ENCODE measurements at places on chromosomes 13 and 19.

- no peak for DNase-seq
These were observed 28.8 kb upstream of the OXGR1 start for GRCh38 chr13:97023117-97023516.

GRCh38 chr13:20901668-20902437 is 693 bp downstream of the XPO4 start:
- peak; percentile 6 for DNase-seq

DNA sequence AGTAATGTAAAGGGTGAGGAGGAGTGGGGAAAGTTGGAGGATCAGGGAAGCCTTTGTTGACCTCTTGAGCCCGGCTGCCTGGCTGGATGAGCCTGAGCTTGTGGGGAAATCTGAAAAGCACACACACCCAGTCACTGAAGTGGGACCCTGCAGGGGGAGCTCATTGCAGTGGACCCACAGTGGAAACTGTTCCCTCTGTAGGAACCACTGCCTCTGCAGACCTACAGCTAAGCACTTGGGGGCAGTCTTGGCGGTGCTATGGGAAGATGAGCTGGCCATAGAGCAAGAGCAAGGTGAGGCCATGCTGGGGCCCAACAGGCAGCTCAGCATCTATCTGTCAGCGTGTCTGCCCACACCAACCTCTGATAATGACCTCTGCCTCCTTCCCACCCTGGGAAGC is 294.8 kb downstream of the TSHZ3 start:
- DNase-seq, result no peak

- peak; percentile 81 for DNase-seq
These were observed 693 bp upstream of the TMED1 start for GRCh38 chr19:10836479-10837330.

GRCh38 chr13:50676602-50677001 is 166.9 kb downstream of the DLEU7 start:
- DNase-seq, result no peak

GRCh38 chr19:16018801-16019551 is 57.3 kb upstream of the TPM4 start:
- DNase-seq, result no peak

DNA sequence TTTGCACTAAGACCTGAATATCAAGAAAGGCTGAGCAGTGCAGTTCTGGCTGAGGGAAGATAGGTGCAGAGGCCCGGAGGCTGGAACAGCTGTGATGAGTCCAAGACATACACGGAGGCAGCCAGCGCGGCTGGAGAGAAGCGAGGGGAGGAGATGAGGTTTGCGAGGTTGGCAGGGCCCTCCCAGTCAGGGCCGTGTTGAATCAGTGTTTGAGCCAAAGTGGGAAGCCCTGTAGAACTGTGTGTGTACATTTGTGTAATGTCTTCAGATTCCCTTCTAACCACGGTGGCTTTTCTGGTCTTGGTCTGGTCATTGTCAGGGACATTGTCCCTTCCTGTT is 34.9 kb downstream of the PAK4 start:
- DNase-seq, result no peak

- no peak for DNase-seq
These were observed at the start of gene C5AR2 for GRCh38 chr19:47331931-47332547. TSS of gene C5AR2 (plus strand) at chr19:47332175. CDS start at chr19:47340800, 8,625 bp downstream.

- DNase-seq, result no peak
These were observed 27.2 kb downstream of the PBX4 start for GRCh38 chr19:19591133-19591825.
